Heart right ventricle (tissue), 16 donors: ENCODE measurements at places on chromosomes 2 and 18. TPM values are rescaled to one million over a fixed set of nuclear protein-coding genes. Genes with fewer than 3 reads are reported as not detected.

- no peaks in the 10 kb centered on the region for H3K36me3 ChIP-seq
- DNase-seq, result no peak
- H3K4me1 ChIP-seq, result no peaks in the 10 kb centered on the region
- no peak overlapping the region for H3K4me3 ChIP-seq
- H3K27ac ChIP-seq, result no peak overlapping the region
Observed at GRCh38 chr2:158095912-158096311, 5.8 kb upstream of the UPP2 start.

CD302 gene
- total RNA-seq, result 9.1 TPM

DNA sequence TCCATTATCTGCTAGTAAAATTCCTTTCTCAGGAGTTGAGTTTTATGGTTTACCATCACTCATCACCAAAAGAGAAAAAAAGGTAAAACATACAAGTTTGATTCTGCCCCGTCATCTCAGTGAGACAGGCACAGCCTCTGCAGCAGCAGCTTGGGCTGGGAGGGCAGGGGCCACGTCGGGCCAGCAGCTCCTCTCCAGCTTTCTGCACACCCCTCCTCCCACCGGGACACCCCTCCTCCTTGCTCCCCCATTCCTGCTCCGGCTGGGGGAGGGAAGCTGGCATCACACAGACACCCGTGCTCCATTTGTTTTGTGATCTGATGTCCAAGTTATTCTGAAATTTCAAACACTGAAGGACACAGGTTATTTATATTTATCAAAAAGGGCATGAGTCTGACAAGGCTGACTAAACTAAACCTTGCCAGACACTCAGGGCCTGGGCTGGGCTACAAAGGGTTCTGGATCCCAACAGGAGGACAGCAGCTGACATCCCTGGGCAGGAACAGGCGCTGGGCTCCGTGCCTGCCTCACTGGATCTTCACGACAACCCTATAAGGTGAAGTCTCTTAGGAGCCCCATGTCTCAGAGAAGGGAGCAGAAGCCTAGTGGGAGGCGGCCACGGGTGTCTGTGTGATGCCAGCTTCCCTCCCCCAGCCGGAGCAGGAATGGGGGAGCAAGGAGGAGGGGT, 71.4 kb downstream of the HDAC4 start:
- peaks cover 59% of the 10 kb centered on the region for H3K4me1 ChIP-seq
- H3K27ac ChIP-seq, result peak overlapping the region; percentile 92
- no peaks in the 10 kb centered on the region for H3K27me3 ChIP-seq
- H3K36me3 ChIP-seq, result no peaks in the 10 kb centered on the region

GRCh38 chr18:57269756-57270155, 82.6 kb upstream of the ST8SIA3 start:
- no peaks in the 10 kb centered on the region for H3K36me3 ChIP-seq
- H3K27ac ChIP-seq, result no peak overlapping the region
- peaks cover 12% of the 10 kb centered on the region for H3K27me3 ChIP-seq
- DNase-seq, result no peak
- H3K4me1 ChIP-seq, result no peaks in the 10 kb centered on the region

GRCh38 chr2:20668871-20669475, 2.0 kb downstream of the GDF7 start:
- no peaks in the 10 kb centered on the region for H3K36me3 ChIP-seq
- H3K4me1 ChIP-seq, result peaks cover 20% of the 10 kb centered on the region
- H3K4me3 ChIP-seq, result no peak overlapping the region
- no peak for DNase-seq
- H3K27ac ChIP-seq, result no peak overlapping the region
- H3K27me3 ChIP-seq, result peaks cover 83% of the 10 kb centered on the region

DNA sequence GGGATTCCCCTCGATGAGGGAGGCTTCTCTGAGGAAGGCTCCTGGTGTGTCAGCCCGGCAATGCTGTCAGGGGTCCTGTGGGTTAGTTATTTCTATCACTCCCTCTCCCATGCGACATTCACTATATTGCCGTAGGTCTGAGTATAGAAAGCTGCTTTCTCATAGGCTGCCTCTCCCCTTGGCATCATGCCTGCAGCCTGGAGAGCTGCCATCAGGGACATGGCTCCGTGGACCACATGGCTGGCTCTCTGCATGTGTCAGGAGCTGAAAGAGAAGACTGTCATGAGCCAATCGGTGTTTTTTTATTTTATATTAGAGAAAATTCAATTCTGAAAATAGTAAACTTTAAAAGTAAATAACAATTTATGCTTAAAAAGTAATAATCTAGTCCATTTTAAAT, 198.0 kb downstream of the CDH20 start:
- no peaks in the 10 kb centered on the region for H3K36me3 ChIP-seq
- DNase-seq, result peak; percentile 51
- no peaks in the 10 kb centered on the region for H3K27me3 ChIP-seq
- H3K4me3 ChIP-seq, result no peak overlapping the region
- no peak overlapping the region for H3K27ac ChIP-seq

ESCO1 gene
- 8.9 TPM for total RNA-seq

DNA sequence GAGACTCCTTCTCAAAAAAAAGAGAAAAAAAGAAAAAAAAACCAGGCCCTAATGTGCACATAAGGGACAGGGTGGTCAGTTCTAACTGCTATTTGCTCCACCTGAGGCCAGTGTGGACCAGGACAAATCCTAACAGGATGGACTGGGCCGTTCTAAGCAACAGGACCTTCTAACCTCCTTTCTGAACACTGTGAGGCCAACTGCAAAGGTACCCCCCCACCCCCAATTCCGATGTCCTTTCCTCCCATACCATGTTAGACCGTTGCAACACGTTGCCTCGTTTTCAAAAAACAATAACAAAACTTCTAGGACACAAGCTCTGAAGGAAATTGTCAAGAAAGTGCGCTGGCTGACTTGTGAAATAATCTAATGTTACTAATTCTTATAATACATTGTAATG, 1.2 kb downstream of the THAP4 start:
- H3K4me3 ChIP-seq, result peak overlapping the region; percentile 97
- H3K27ac ChIP-seq, result peak overlapping the region; percentile 99
- DNase-seq, result no peak
- H3K36me3 ChIP-seq, result peaks cover 51% of the 10 kb centered on the region

GRCh38 chr2:71129114-71129901, 721 bp downstream of the MCEE start:
- H3K27me3 ChIP-seq, result no peaks in the 10 kb centered on the region
- peaks cover 45% of the 10 kb centered on the region for H3K4me1 ChIP-seq
- H3K27ac ChIP-seq, result peak overlapping the region; percentile 95

DNA sequence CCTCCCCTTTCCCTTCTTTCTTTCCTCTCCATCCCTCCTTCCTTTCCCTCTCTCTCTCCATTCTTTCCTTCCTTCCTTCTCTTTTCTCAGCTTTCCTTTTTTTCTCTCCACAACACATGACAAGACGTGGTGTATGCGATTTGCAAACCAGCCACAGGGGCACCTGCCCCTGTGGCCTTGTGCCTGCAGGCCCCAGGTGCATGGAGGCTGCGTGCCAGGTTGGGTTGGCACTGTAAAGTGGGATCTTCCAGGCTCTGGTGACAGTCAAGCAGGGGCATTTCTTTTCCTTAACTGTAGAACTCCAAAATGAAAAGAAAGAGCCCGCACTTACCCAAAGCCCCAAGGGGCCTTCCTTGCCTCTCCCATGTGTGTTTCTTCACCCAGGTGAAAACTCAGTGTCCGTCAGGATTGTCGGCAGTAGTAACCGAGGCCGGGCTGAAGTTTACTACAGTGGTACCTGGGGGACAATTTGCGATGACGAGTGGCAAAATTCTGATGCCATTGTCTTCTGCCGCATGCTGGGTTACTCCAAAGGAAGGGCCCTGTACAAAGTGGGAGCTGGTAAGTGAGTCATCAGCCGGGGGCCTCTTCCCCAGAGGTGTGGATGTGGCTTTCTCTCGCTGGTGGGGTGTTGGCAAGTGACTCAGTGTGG, 50.9 kb downstream of the MARCO start:
- no peaks in the 10 kb centered on the region for H3K4me1 ChIP-seq
- H3K27me3 ChIP-seq, result no peaks in the 10 kb centered on the region
- no peak overlapping the region for H3K27ac ChIP-seq
- no peak overlapping the region for H3K4me3 ChIP-seq

LOXHD1 gene
- 0.15 TPM for total RNA-seq

DNA sequence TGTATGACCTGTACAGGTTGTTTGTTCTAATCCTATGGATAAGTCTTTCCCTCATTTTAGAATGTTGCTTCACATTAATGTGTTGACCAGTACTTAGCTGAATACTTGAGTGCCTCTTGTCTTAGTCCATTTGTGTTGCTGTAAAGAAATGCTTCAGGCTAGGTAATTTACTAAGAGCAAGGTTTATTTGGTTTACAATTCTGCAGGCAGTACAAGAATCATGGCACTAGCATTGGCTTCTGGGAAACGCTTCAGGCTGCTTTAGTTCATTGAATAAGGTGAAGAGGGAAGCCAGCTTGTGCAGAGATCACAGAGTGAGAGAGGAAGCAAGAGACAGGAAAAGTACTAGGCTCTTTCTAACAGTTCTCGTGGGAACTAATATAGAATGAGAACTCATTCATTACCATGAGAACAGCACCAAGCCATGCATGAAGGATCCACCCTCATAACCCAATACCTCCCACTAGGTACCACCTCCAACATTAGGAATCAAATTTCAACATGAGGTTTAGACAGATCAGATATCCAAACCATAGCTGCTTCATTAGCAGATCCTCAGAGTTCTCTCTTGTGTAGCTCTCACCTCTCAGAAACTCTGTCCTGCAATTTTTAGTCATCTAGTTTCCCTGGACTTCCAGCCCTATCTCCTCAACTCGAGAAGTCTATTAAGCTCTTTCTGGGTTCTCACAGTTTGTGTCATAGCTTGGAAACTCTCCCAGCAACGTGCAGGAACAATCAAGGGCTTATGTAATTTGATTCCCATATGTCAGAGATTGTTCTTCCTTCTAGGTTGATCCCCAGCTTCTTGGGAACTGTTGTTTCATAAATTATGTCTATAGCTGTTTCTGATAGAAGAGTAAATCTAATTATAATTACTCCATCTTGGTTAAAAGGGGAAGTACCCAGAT, 2082.3 kb upstream of the CELF4 start:
- no peak overlapping the region for H3K4me3 ChIP-seq
- no peaks in the 10 kb centered on the region for H3K4me1 ChIP-seq
- DNase-seq, result no peak

DNA sequence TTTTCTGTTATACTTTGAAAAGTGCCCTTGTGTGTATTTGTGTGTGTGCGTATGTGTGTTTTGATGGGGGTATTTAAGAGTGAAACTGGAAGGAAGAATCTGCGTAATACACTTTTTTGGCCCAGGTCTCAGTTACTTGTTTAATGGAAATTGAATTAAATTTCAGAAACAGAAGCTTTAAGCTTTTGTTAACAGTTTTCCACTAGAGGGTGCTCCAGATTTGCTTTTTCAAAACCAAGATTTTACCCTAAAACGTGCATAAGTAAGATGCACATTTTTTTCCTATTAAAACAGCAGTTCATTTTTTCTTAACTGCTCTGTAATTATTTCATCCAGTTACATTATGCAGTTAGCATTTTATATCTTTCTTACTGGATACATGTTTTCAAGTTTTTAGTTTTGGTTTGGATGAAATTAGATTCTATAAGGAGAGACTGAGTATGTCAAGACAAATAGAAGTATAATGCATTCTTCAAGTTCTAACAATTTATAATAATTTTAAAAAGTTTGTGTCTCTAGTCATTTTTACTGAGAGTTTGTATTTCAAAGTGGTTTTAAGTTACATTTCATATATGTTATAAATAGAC, 97.2 kb downstream of the PIK3C3 start:
- no peak for DNase-seq
- H3K4me3 ChIP-seq, result no peak overlapping the region
- no peak overlapping the region for H3K27ac ChIP-seq
- no peaks in the 10 kb centered on the region for H3K4me1 ChIP-seq
- H3K36me3 ChIP-seq, result peaks cover 60% of the 10 kb centered on the region

GRCh38 chr18:22558945-22559385, 141.2 kb upstream of the CTAGE1 start:
- no peaks in the 10 kb centered on the region for H3K27me3 ChIP-seq
- DNase-seq, result peak; percentile 78
- no peaks in the 10 kb centered on the region for H3K36me3 ChIP-seq

GRCh38 chr2:48674933-48675332, 57.3 kb downstream of the GTF2A1L start:
- no peaks in the 10 kb centered on the region for H3K36me3 ChIP-seq
- no peak for DNase-seq
- no peak overlapping the region for H3K4me3 ChIP-seq
- H3K27ac ChIP-seq, result no peak overlapping the region
- H3K4me1 ChIP-seq, result no peaks in the 10 kb centered on the region

- DNase-seq, result no peak
- H3K4me1 ChIP-seq, result no peaks in the 10 kb centered on the region
- H3K27ac ChIP-seq, result no peak overlapping the region
- no peak overlapping the region for H3K4me3 ChIP-seq
Observed at GRCh38 chr2:11799826-11800225, 53.4 kb downstream of the LPIN1 start.

MYCN gene
- total RNA-seq, result 0.60 TPM

DNA sequence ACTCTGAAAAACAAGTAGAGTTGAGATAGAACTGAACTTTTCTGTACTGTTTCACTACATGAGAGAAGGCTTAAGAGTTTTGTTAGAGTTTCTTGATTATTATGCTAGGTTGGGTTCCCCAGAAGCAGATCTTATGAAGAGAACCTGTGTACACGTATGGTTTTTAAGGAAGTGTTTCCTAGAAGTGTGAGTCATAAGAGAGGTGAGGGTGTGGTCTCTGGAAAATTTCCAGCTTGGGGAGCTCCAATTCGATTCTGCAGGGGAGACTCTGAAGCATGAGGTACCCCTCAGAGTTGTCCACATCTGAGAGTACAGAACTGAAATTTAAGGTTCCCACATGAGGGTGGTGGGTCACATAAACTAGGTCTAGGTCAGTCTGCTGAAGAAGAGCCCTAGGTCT, 83.3 kb upstream of the MAP2 start:
- H3K4me3 ChIP-seq, result no peak overlapping the region
- no peak for DNase-seq
- no peaks in the 10 kb centered on the region for H3K4me1 ChIP-seq
- no peaks in the 10 kb centered on the region for H3K27me3 ChIP-seq
- no peaks in the 10 kb centered on the region for H3K36me3 ChIP-seq
- no peak overlapping the region for H3K27ac ChIP-seq

SLC5A7 gene
- 0.04 TPM for total RNA-seq

FBXO48 gene
- total RNA-seq, result 1.0 TPM

DNA sequence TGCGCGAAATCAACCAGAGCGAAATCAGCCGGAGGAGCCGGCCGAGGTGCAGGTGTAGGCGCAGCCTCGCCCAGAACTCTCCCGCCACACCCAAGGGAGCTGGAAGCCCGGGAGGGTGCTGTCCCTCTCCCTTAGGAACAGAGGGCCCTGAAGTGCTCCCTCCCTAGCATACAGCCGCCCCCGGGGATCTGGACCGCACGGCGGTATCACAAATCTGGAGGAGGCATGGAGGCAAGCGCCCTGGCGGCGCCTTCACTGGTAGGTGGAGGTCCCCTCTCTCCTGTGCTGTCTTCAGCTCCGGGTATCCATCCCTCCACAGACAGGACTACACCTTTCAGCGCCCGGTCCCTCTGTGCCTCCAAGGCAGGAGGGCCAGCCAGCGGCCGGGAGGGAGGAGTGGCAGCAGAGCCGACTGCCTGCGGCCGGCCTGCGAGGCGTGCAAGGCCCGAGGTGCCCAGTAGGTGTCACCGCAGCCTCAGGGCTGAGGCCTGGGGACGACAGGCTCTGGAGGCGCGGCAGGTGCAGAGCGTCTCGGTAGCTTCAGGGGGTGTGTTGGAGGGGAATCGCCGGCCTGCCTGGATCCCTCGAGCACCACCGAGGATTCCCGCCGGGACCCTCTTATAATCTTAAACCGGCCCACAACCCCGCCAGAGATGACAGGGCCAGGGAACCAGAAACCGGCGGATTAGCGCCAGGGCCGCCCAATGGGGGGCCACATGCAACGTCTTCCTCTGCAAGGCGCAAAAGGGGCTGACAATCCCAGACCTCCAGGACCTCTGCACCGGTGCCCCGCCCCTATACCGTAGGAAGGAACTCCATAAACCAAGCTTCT, 2.8 kb downstream of the IHH start:
- no peak overlapping the region for H3K27ac ChIP-seq
- DNase-seq, result peak; percentile 80
- H3K4me3 ChIP-seq, result no peak overlapping the region
- peaks cover 37% of the 10 kb centered on the region for H3K4me1 ChIP-seq
